ENCODE measurements at places on chromosomes 7 and 10.

GRCh38 chr7:2437537-2438148, 34.2 kb downstream of the CHST12 start:
- no peak for DNase-seq

DNA sequence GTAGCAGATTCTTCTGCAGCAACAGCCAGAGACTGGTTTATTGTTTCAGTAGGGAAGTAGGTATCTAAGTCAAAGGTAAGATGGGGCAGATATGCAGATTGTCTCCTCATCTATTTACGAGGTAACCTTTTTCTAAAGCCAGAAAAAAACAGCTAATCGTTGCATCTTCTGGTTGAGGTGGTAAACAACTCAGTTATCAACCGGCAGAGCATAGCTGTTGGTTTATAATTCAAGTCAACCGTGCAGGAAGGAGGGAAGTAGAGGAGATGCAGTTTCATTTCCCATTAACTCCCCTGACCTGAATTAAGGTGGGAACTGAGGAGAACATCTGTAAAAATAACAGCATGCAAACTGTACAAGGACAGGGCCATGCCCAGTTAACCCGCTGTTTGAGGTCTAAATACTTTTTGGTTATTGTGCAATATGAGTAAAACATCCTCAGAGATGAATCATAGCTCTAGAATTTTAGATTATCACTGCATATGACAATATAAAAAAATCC, 156.5 kb upstream of the ITGB1 start:
- DNase-seq = peak; percentile 64

- DNase-seq = no peak
Observed at GRCh38 chr10:11045995-11046775, 28.5 kb downstream of the CELF2 start.

DNA sequence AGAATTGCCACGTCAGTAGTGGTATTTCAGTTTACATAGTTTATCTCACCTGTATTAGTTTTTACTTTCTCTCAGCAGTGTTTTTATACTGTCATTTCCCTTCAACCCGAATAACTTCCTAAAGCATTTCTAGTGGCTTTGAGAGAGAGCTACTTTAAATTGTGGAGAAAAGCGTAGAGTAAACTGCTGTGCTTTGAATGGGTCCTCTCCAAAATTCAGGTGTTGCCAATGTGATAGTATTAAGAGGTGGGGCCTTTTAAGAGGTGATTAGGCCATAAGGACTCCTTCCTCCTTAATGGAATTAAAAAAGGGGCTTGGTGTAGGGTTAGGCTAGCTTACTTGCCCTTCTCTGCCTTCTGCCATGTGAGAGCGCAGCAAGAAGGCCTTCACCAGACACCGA, 98.4 kb downstream of the LCOR start:
- DNase-seq = no peak

DNA sequence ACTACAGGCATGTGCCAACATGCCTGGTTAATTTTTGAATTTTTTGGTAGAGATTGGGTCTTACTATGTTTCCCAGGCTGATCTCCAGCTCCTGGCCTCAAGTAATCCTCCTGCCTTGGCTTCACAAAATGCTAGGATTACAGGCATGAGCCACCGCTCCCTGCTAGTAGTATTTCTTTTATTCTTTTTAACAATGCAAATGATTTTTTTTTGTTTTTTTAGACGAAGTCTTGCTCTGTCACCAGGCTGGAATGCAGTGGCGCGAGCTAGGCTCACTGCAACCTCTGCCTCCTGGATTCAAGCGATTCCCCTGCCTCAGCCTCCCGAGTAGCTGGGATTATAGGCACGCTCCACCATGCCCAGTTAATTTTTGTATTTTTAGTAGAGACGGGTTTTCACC, 58.1 kb downstream of the SVIL start:
- no peak for DNase-seq

- DNase-seq = no peak
Observed at GRCh38 chr7:151629713-151630272, 110.1 kb upstream of the RHEB start.

DNA sequence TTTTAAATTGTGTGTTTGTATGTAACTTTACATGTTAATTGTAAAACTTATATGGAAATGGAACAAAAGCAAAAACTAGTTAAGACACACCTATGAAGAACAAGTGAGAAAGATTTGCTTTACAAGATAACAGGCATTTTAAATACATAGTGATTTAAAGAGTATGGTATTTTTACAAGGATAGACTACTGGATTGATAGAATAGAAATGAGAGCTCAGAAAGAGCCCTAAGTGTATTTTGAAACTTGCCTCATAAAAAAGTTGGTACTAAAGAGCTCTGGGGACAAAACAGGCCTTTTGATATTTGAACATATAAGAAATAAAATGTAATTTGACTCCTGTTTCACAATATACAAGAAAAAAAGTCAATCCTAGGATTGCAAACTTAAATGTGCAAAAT, 928.4 kb downstream of the REEP3 start:
- DNase-seq = no peak

GRCh38 chr7:2592375-2592865, 33.6 kb downstream of the IQCE start:
- no peak for DNase-seq

DNA sequence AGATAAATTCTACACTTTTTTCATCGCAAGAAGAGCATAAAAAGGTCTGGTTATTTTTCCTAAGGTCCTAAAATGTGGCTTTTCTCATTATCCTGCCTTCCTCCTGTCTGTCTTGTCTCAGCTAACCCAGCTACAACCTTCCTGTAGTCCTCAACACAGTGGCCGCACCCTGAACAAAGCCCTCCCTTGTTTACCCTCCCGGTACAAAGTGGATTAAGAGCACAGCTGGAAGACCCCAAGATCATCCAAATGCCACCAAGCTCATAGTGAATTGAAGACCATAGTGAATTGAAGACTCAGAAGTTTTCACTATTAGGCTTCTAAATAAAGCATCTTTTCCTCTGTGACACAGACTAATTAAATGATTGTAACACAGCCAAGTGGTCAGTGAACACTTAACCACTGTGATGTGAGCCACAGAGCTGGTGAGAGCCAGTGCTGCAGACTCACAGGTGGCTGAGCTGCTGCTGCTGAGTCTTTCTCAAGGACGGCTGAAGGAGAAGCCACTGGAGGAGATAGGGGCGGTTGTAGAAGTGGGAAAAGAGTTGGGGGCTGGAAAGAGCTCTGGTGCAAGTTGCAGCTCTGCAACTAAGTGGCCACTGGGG, 123.6 kb downstream of the ATXN7L1 start:
- no peak for DNase-seq

- DNase-seq = no peak
Observed at GRCh38 chr10:130378556-130379400, 242.6 kb downstream of the GLRX3 start.

DNA sequence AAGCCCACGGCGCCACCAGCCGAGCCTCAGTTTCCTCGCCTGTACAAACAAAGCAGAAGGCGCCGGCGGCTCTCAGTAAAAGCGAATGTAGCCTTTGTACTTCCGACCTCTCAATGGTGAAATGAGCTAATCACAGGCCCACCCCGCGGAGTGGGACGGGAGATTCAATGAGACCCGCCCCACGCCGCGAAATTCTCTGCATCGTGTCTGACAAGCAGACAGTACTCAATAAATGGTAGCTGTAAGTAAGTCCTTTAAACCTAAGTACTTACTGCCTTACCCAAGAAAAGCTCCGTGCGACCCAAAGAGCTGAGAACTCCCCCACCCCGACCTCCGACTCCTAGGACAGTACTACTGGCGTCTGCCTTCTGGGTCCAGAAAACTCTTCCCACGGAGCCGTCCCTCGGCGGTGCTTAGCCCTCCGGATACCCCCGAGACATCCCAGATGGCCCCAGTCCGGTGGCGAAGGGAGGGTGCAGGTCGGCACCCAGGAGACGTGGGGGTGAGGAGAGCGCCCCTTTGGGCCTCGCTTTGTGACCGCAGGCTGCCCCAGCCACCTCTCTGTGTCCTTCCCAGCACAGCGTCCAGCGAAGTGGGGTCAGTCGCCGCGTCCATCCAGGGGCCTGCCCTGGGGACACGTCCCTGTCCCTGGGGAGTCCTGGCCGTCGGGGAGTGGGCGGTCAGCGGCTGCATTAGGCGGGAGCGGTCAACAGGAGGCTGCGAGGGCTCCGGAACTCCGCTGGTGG, 972 bp upstream of the CXCL12 start:
- no peak for DNase-seq
